ENCODE measurements at places on chromosomes 2 and 18.
A peak's percentile ranks its signal among the peaks of the same experiment; 100 is the strongest.

- peak; percentile 54 for DNase-seq
Observed at GRCh38 chr18:46073474-46074331, 1.6 kb upstream of the PSTPIP2 start.

DNA sequence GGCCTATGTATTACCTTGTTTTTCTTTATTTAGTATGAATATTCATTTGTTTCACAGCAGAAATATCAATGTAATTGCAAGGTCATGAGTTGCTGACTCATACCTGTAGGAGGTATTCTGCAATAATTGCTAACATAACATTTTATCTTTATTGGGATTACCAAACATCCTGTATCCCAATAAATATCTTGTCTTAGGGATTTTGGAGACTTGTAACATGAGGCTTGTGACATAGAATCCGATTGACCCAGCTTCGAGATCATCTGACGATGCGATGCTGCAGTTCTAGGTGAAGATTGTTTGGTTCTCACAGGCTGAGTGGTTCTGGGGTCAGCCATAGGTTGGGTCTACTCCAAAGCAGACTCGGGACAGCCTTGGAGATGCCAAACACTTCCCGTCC, 133.4 kb upstream of the RND3 start:
- no peak for DNase-seq

DNA sequence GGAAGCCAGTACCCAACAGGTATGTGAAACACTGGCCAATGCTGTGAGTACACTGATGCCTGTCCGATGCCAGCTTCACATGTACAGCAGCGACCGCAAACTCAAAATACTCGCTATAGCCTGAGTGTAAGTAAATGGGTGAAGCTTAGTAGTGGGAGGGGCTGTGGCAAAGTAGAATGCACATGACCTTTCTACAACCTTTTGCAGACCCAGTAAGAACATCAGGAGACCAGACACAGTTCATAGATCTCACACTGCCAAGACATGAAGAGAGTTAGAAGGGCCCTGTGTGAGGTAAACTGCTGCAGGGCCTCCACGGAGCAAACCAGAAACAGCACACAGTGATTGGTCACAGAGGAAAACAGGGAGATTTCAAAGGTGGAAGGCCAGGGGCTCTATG, 9.1 kb upstream of the UBXN4 start:
- no peak for DNase-seq

DNA sequence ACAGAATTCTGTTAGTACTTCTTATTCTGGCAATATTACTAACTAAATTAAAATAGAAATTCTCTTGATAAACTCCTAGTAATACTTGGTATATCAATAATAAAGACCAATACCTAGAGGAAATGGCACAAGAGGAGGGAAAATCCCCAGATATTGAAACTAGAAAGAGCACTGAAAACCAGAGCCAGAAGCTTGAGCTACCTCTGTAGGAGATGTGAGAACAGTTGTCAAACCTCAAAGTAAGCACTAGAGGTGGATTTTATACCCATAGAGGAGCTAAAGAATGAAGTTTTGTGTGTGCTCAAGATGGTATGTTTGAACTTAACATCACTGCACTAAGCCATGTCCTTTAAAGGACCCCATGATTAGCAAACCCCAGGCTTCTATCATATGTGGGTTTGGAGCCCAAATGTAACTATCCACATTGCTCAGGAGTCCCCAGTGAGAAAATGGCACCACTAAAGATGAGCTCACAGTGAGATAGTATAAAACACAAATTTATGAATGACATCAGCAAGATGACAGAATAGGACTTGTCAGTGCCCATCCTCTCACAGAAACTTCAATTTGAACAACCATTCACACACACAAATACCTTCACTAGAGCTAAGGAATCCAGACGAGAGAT, 122.1 kb downstream of the PKP4 start:
- no peak for DNase-seq

- no peak for DNase-seq
Observed at GRCh38 chr18:38025433-38026038, 459.9 kb upstream of the CELF4 start.

- DNase-seq: no peak
Observed at GRCh38 chr2:151280271-151280670, 9.2 kb downstream of the NMI start.

GRCh38 chr2:47249157-47249900, 94.2 kb upstream of the STPG4 start:
- DNase-seq: no peak

- DNase-seq: no peak
Observed at GRCh38 chr18:9861933-9862332, 23.8 kb upstream of the TXNDC2 start.

- DNase-seq: no peak
Observed at GRCh38 chr2:26560892-26561291, 80.3 kb downstream of the CIB4 start.

- no peak for DNase-seq
Observed at GRCh38 chr2:183666031-183666430, 541.8 kb downstream of the NUP35 start.

Measured in effector CD4-positive, alpha-beta T cell (primary cell).